ENCODE measurements at places on chromosomes 7 and 10.
A peak's percentile ranks its signal among the peaks of the same experiment; 100 is the strongest.

- no peak for DNase-seq
These were observed 48.3 kb downstream of the NOD1 start for GRCh38 chr7:30430276-30430675.

- DNase-seq, result no peak
These were observed 103.0 kb downstream of the ITIH5 start for GRCh38 chr10:7563770-7564169.

DNA sequence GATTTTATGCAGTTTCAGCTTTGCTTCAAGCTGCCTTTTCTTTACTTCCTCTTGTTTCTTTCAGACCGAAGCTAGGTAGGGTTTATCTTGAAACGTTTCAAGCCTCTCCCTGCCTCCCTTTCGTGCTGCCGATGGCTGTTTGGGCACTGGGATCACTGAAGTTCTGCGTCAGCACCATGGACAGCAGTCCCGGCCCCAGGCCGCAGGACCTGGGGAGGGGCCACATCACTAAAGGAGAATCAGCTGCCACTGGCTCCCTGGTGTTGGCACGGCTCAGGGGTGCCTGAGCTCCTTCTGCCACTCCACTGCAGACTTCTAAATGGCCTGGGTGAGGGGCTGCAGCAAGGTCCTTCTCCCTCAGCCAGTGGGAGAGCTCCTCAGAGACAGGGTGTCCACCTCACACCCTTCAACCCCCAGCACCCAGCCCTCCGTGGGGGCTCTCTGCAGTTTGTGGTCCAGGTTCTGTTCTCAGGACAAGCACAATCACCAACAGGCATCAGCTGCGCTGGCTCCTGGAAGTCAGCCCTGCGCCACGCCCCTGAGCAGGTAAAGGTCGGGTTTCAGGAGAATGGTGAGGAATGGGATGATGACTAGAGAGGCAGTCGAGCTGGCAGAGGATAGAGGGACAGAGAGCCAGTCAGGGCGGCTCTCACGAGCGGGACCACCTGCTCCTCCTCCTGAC lies 387.2 kb downstream of the TCERG1L start:
- DNase-seq, result no peak

GRCh38 chr7:124113045-124113444 lies 80.2 kb upstream of the TMEM229A start:
- DNase-seq, result no peak

GRCh38 chr7:101816595-101817470 lies 593 bp upstream of the CUX1 start:
- peak; percentile 51 for DNase-seq

DNA sequence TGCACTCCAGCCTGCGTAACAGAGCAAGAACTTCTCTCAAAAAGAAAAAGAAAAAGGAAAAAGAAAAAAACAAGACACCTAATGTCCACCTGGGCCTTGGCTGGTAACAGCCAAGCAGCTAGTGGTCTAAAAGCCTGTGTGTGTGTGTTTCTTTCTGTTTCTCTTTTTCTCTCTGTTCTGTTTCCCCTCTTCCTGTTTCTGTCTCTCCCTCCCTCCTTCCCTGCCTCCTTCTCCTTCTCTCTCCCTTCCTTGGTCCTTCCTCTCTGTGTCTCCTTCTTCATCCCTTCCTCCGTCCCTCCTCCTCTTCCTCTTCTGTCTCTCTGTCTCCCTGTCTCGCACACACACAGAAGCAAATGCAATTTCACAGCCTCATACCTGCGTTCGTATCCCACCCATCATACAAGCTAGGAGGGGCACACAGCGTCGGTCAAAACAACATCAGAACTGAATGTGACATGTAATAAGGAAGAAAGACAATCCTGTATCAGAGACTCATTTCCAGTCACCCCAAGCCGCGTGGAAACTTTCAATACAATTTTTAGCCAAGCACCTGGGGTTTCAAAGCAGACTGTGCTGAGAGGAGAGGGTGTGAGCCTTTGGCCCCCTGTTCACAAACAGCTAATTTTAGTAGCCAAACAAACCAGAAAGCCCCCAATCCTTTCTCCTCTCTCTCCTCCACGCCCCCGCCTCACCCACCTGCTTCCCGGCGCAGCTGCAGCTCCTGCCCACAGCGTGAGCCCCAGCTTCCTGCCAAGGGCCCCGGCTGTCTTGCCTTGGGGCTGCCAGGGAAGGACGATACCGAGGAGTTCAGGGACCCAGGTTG lies 50.2 kb upstream of the GNA12 start:
- peak; percentile 64 for DNase-seq

- DNase-seq, result peak; percentile 5
These were observed 109.6 kb upstream of the MTPN start for GRCh38 chr7:136086712-136087111.

GRCh38 chr10:52615331-52615730 lies 157.3 kb downstream of the MBL2 start:
- DNase-seq, result no peak

- no peak for DNase-seq
These were observed 14.7 kb downstream of the BRAT1 start for GRCh38 chr7:2540641-2541051.

GRCh38 chr7:6252341-6252746 lies 20.1 kb downstream of the CYTH3 start:
- no peak for DNase-seq

GRCh38 chr10:52918714-52919305 lies 146.2 kb upstream of the MBL2 start:
- no peak for DNase-seq

GRCh38 chr10:25678666-25679065 lies 255.4 kb upstream of the MYO3A start:
- DNase-seq, result no peak
